ENCODE measurements at places on chromosomes 4 and X.

DNA sequence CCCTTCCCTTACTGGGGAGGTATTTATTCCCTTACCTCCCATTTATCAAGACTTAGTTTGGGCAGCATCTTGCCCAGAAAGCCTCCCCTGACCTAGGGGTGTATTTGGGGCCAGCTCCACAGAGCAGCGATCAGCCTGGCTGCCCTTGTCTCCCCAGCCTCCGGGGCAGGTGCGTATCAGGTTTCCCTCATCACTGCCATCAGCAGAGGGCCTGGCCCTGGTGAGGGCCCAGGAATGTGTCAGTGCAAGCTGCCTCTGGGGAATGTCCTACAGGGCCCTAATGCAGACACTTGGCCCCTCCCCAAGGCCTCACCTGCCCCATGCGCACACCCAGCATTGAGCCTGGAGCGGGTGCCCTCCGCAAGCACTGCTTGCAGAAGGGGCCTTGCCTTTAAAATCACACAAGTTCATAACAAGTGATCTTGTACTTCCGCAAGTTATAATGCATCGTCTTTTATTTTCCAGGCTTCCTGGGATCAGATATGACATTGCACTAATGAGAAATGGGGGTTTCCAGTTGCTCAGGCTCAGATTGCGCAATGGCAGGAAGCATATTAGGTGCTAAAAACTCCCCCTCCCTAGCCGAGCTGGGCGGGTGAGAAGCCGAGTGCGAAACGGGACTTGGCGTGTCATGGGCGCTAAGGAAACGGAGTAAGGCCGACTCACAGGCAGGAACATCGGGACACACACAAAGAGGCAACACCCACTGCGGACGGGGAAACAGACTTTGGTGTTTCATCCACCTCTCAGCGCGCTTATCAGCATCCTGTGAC, 25.4 kb upstream of the AFAP1 start:
- DNase-seq: no peak

DNA sequence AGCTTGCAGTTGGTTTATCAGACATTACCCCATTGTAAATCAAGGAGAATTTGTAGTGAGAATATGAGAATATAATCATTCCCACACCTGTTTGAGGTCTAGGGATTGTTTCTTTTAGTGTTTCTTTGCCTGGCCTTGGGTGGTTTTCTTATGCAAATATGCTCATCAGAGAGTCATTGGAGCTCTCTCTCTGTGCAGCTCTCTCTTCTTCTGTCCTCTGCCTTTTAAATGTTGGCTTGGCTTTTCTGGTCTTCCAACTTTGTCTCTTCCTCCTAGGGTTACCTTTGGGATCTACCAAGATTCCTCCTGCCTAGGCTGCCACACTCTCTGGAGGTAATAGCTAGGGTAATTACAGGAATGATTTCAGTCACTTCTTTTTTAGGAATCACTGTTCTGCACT, 102.3 kb upstream of the ARSJ start:
- no peak for DNase-seq

DNA sequence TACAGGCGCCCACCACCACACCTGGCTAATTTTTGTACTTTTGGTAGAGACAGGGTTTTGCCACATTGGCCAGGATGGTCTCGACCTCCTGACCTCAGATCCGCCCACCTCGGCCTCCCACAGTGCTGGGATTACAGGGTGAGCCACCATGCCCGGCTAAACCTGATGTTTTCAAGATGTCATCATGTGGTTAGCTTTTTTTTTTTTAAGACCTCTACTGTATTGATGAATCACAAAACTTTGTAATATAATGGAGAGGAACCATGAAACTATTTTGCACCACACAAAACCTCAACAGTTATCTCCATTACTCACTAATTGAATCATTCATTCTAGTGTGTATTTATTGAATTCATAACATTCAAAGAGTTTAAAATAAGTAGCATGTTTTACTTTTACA, 94.7 kb upstream of the NEIL3 start:
- no peak for DNase-seq

DNA sequence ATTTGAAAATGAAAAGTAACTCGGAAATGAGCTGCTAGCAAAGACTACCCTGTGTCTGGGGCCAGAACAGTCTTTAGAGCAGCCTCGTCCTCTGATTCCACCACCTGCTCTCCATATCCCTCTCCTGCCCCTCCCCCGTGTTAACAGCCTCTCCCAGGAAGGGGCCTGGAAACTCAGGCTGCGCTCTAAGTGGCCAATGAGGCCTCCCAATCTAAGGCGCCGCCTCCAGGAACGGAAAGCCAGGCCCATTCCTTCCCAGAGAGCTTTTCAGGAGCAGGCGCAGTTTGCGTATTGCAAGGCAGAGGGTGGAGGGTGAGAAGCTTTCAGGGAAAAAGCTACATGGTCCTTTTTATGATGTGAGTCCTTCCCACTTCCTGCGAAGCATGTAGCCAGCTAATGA, 31.2 kb downstream of the RS1 start:
- DNase-seq: no peak

DNA sequence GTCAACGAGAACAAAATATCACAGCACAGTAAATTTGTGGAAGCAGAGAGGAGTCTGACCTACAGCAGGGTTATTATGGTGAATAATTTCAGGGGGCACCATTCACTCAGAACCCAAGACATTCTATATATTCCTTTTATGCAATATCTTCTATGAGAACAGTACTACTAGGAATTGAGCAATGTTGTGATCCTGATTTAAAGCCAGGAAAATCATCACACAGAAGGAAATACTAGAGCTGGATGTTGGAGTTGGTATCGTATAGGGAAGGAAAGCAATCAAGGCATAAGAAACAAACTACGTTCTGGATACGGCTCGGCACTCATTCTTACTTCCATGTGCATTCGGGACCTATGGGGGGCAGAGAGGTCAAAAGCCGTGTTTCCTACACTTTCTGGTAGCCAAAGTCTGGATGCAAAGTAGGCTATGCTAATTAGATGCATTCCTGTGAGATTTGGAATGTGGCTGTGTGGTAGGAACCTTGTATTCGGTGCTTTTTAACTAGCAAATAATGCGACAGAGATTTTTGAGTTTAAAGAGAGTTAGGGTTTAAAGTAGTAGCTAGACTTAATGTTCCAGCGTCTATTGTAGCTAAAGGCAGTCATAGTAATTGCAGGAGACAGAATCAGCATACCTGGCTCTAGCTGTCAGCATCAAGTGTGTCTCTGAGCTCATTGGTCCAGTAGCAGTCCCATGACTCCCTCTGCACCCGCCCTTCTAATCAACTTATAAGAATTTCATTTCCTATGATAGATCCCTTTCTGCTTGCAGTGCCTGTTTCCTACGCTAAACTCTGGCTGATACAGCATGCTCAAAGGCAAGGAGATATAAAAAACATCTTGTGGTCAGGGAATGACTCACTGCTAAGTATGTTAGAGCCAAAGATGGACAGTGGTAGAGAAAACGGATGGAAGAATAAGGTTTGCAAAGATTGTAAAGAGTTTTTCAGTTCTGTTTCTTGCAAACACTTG, 43.3 kb upstream of the PDGFC start:
- no peak for DNase-seq

GRCh38 chrX:70042399-70043371, 7.1 kb downstream of the AWAT2 start:
- DNase-seq: no peak

- no peak for DNase-seq
These were observed 83.3 kb downstream of the RASL11B start for GRCh38 chr4:52945326-52945898.

GRCh38 chr4:40200875-40201801, 4.3 kb downstream of the RHOH start:
- DNase-seq: no peak

- DNase-seq: no peak
These were observed 75.4 kb downstream of the TMEM131L start for GRCh38 chr4:153541456-153542096.

- DNase-seq: no peak
These were observed 105.4 kb downstream of the TMEM144 start for GRCh38 chr4:158315706-158316105.

GRCh38 chr4:66574145-66574978, 904.1 kb upstream of the EPHA5 start:
- DNase-seq: no peak

- no peak for DNase-seq
These were observed 446.7 kb upstream of the TENM3 start for GRCh38 chr4:181796502-181796901.

- no peak for DNase-seq
These were observed 111.2 kb downstream of the ZNF518B start for GRCh38 chr4:10346023-10346422.

DNA sequence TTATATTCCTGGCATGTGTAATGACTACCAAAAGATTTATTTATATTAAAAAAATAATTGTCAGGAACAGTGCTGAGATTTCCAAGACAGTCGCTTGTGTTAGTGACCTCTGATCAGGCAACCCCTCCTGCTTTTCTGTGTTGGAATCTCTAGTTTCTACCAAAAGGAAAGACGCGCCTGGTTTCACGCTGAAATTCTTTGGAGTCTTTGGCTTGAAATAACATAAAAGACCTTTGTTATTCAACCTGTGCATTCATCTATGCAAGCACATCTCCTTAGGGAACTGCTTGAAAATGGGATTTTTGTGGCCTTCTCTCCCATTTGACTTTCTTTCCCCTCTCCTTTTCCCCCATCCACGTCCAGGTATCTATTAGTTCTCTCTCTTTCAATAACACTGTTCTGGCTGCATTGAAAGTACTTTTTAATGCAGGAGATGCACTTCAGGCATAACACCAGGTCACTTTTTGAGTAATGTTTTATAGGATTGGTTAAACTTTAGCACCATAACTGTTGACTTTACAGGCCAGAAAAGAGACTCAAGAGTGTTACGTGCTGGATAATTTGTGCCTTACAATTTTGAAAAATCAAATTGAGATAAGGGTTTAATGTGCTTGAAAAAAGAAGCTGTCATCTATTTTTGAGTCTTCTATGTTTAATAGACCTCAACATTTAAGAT, 172.7 kb downstream of the GPAT3 start:
- no peak for DNase-seq

GRCh38 chr4:10061650-10062415, 40.5 kb upstream of the SLC2A9 start:
- no peak for DNase-seq

DNA sequence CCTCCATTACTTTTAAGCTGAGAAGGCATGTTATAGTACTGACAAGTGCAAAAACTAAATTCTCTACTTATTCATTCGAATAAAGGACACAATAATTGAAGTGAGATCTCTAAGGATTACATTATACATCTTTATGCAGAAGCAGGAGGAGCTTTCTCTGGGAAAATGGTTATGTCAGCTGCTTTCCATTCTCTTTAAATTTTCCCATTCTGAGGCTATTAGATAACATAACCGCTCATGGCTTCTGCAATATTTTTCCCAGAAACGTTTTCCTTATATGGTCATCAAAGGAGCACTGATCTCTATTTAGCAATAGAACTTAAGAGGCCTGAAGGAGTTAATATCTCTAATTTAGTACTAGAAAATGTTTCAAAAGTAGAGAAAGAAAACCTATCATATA, 221.6 kb downstream of the NSUN7 start:
- DNase-seq: no peak

GRCh38 chr4:7396186-7396910, 38.4 kb downstream of the PSAPL1 start:
- DNase-seq: no peak

DNA sequence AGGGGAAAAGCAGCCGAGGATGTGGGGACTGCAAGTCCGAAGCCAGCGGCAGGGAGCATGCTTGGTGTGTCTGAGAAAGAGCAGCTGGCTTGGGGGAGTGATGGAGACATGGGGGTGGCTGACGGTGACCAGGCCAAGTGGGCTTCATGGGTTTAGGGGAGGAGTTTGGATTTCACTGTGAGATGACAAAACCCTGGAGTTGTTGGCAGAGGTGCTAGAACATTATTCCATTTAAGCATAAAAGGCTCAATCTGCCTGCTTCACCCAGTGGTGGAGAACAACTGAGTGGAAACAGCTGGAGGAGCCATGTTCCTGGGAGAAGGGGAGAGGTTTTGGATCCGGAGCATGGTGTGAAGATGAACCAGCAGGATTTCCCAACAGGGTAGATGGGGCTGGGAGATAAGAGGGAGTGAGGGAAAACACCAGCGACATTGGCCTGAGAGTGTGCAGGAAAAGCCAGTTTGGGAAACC, 318.0 kb upstream of the TAPT1 start:
- no peak for DNase-seq

DNA sequence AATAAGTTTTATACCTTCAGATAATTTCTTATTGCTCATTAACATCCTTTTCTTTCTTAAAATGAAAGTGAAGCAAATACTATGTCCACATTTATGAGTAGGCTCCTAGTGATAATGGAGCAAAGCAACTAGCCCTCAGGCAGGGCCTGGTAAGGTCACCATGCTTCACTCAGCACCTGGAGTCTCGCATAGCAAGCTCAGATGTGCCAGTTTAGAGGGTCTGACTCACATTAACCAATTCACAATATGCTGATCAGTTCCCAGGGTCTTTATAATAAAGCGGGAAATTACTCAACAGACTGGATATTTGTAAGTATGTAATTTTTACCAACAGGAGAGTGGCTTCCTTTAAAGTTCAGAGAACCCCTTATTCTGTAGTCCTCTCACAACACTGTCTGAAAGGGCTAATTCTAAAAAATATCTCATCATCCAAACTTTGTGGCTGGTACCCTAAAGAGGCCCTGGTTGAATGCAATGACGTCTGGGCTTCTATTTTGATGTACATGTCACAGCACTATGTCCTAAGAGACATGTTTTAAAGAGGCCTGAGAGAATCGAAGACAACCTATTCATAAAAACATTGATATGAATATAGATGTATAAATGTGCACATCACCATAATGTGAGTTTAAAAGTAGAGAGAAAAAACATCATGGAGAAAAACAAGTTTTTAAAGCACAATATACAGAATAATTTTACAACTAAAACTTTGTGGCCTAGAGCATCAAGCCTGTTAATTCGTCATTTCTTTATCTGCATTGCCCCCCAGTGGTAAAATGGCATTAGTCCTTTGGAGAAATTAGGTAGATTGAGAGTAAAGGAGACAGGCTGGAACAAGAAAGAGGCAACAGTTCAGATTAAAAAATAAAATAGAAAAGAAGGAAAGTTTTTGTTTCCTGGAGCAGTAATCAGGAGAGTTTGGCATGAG, 44.3 kb downstream of the IL21 start:
- no peak for DNase-seq

GRCh38 chr4:99853999-99854398, 37.4 kb downstream of the DAPP1 start:
- DNase-seq: no peak

DNA sequence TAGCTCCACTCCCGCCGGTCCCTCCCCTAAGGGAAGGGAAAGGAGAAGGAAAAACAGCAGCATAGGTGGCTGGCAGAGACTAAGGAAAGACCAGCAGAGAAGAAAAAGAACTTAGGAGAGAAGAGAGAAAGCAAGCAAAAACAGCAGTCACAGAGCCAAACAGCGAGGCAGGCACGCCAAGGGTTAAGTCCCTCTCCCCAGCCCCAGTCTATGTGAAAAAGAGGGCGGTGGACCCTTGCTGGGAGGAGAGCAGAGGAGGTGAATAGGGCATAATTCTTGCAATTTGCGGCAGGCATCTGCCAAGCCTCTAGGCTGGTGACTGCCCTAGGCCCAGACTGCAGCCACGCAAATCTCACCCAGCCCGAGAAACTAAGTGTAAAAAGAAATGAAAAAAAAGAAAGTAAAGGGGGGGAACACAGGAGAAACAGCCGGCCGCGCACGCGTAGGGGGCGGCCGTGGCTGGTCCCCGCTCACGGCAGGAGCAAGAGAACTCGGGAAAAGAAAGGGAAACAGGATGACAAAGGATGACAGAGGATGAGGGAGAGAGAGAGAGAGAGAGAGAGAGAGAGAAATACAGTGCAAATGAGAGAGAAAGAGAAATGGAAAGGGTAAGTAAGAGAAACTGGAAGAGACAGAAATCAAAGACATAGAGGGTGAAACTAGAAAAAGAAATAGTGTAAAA, 48.6 kb downstream of the MAGEA9 start:
- no peak for DNase-seq
